Stimulated activated CD4-positive, alpha-beta T cell treated with anti-CD3 and anti-CD28 coated beads, Interleukin-4, amount 100 ng/mL, for 1 hour (primary cell): ENCODE measurements at places on chromosomes 6 and 20.

DNA sequence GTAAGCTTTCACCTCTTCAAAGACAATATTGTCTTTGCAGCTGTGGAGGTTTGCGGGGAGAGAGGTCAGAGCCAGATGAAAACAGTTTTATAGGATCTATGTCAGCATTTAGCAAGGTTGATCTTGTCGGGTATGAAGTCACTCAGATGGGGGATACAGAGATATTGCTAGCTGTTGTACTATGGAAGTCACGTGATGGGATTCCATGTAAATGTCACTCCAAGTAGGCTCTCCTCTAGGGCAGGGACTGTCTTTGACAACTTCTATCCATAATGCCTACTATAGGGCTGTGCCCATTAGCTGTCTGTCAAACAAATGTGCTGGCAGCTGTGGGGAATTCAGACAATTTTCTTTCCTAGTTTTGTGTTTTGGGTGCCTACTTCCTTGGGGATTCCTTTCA is 54.8 kb downstream of the HECA start:
- no peak for DNase-seq

DNA sequence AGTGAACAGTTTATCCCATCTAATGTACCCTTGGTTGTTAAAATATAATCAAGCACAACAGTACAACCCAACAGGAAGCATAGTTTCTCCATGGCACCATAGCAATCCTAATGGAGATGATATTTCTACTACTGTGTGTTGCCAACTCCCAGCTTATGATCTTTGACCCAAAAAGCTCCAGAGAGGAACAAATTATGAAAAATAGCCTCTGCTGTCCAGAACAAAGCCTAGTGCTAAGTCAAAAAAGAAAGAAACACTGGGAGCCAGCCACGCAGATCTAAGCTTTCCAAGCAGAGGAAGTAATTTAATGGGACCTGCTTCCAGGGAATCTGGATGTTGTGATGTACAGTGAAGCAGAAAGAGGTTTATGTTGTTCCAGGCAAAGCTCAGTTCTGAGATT is 52.2 kb upstream of the TASP1 start:
- DNase-seq, result no peak

GRCh38 chr20:37406010-37406998 is 60.4 kb downstream of the SRC start:
- DNase-seq, result peak; percentile 51

GRCh38 chr6:25407431-25407830 is 128.3 kb downstream of the CARMIL1 start:
- DNase-seq, result no peak

DNA sequence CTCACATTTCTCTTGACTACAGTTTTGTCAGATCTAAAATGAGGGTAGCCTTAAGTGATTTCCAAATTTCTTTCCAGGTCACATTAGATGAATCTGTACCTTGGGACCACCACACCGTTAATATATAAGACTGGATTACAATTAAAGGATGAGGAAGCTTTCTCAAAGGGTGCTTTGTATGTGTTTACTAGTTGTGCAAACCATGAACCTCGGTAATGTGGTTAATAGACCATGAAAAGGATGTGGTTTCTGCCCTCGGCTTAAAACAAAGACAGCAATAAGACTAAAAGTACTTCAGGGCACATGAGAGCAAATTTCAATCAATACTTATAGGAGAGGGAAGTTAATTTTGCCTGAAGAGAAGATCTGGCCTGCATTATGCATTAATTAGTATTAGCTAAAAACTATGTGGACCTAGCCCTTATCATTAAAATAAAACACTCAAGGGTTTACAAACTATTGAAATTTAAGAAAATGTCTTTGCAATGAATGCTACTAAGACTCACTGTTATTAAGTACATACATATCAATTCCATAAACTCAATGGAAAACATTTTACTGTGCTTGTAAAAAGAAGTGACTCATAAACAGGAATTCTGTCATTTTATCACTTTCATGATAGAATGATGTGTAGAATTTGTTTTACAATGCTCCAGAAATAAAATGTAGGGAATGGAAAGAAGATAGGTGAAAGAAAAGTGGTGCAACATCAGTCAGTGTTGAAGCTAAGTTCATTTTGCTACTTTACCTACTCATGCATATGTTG is 936 bp upstream of the TMX4 start:
- no peak for DNase-seq
